ENCODE measurements at places on chromosomes 2 and 18.

DNA sequence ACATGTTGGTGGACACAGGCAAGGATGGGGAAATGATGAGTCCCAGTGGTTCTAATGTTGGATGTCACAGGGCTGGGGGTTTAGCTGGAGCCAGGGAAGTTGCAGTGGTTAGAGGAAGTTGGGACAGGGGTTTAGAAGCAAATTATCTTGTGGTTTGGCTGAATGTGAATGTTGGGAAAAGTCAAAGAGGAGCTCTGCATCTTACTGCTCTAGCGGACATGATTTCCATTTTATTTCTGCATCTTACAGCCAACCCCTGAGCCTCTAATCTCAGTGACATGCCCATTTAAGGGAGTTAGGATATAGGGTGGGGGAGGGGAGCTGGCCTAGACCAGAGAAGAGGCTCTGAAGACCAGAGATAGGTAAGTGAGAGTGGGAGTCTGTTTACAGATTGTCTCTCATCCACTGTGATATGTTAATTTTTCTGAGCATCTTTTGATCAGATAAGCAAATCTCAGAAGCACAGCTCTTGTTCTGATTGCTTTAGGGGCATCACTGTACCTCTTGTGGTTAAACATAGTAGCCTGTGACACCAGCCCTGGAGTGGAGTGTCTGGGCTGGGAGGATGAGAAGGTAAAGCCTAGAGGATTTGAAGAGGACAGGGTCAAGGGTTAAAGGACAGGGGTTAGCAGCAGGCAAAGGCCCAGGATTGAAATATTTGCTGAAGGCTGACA is 43.6 kb downstream of the SETBP1 start:
- no peak for DNase-seq

DNA sequence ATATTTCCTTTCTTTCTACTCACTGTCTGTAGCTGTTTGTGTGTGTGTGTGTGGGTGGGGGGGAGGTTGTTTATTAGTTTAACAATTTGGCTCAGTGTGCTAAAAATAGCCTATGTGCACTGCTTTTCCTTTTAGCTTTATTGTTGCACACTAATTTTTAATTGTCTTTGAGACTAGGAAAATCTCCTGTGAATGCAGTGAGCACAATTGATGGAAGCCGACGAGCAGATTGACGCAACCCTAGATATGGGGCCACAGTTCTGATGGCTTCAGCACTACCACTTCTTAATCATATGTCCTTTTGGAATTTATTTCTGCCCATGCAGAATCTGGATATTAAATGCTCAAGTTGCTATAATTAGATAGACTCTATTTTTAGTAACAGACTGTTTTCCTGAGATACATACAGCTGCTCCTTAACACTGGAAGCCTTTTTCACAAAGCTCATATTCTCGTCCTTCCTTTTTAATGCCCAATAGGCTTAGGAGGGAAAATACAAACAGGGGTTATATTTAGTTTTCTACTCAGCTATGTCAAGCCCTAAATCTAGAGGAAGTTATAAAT is 109.1 kb downstream of the IRS1 start:
- no peak for DNase-seq

DNA sequence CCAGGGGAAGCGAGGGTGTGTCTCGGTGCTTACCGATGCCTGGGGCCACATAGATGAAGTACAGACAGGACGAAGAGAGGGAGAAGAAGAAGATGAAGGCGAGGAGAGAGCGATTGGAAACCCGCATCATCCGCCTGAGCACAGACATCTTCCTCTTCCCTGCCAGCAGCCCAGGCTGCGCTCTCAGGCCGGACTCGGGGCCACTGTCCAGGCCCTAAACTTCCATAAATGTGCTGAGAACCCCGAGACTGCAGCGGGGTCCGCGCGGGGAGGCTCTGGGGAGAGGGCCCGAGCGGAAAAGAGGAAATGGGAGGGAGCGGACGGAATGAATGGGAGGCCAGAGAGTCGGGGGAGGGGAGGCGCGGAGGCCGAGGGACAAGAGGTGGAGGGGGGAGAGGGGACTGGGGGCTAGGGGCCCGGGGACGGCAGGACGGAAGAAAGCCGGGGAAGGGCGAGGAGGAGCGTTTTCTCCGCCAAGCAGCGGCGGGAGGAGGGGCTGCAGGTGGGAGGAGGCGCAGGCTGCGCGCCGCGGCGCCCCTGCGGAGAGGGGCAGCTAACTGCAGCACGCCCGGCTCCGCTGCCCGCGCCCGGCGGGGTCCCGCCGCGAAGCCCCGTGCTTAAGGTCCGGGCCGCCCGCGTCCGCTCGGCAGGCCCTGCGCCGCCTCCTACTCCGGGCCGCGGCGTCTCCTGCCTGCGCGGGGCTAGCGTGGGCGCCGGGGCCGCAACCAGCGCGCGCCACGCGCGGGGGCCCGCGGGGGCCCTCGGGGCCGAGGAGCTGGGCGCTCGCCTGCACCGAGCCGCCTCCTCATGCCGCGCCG is at the start of gene B4GALT6:
TSS of gene B4GALT6 (minus strand) at position 303 of the 818 bp plus-strand sequence. CDS start at position 148, 155 bp downstream.
- peak; percentile 43 for DNase-seq

GRCh38 chr2:63300835-63301234 is 250.2 kb downstream of the OTX1 start:
- DNase-seq = no peak

GRCh38 chr2:177598326-177599138 is 206.0 kb downstream of the AGPS start:
- DNase-seq = no peak

DNA sequence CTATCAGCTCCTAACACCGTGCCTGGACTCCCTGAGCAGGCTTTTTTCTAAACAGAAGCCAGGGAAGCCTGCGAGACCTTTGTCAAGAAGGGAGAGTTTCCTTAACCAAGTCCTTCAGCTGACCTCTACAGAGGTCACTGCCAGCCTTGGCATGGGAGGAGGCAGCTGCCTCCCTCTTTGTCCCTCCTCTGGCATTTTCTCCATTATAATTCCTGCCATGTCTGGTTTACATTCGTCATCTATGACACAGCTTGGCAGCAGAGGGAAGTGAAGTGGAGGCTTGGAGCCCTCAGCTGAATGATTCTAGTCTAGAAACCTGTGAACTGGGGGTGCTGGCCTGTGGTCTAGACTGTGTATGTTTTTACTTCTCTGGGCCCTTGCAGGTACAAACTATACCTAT is 22.5 kb downstream of the LIPG start:
- DNase-seq = no peak

DNA sequence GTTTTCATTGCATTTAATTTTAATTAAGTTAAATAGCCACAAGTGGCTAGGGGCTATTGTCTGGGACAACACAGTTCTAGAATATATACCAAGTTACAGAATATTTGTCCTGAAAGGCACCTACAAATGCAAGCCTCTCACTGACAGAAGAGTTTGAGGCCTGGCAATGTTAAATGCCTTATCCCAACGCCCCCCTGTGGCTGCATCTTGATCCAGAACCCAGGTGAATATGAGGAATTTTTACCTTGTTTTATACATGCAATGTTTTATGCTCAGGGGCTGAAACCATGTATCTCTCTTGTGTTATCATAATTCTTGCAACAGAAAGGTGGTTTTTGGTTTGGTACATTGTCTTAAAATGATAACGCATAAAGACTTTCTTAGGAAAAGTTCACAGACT is 71.8 kb upstream of the SEC11C start:
- DNase-seq = no peak

DNA sequence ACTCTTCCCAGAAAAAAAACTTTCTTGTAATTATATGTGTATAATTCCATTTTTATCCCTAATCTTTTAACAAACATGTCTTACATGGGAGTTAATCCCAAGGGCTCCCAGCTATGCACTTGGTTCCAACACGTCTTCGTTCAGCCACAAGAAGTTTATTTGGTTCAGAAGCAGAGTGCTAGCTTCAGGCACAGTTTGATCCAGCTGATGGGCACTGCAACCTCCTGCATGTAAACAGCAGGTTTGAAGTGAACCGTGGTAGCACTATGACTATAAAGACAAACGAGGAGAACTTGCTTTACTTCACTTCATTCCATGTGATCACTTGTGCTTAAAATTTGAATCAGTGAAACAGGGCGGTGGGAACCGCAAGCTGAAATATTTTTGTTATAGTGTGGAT is 7.0 kb upstream of the RNASEH1 start:
- no peak for DNase-seq

DNA sequence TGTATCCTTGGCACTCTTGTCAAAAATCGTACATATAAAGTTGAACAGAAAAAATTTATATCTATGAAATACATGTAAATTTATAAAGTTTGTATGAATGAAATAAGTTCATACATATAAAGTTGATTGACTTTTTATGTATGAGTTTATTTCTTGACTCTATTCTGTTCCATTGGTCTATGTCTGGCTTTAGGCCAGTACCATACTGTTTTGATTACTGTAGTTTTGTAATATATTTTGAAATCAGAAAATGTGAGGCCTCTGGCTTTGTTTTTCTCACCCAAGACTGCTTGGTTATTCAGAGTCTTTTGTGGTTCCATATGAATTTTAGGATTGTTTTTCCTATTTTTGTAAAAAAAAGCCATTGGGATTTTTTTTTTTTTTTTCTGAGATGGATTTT is 41.8 kb upstream of the SP9 start:
- DNase-seq = no peak

- no peak for DNase-seq
These were observed 33.8 kb downstream of the RNF144A start for GRCh38 chr2:6951046-6951445.

- peak; percentile 72 for DNase-seq
These were observed 10.2 kb downstream of the PROKR1 start for GRCh38 chr2:68653538-68653982.

DNA sequence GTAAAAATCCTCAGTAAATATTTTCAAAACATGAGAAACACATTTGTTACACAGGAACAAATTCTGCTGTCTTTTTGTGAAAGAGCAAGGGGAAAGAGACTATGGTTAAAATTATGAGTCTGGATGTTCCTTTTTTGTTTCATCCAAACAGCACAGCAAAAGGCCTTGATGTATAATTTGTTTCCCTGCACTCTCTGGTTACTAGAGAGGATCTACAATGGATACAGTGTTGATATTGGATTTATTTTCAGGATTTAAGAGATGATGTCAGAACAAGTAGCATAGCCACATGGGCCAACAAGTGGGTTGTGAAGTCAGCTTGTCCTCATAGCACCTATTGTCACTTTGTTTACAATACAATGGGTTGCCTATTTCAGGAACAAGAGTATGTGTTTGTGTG is 11.3 kb upstream of the ERBB4 start:
- no peak for DNase-seq

GRCh38 chr2:218344090-218344754 is 12.4 kb upstream of the CATIP start:
- no peak for DNase-seq

GRCh38 chr18:3279201-3280185 is 17.6 kb downstream of the MYL12B start:
- DNase-seq = no peak

GRCh38 chr2:5915881-5916310 is 223.7 kb downstream of the SOX11 start:
- DNase-seq = no peak

GRCh38 chr18:63074981-63075404 is 244.6 kb downstream of the BCL2 start:
- DNase-seq = peak; percentile 72

GRCh38 chr2:31986906-31987305 is 23.9 kb downstream of the MEMO1 start:
- no peak for DNase-seq

- no peak for DNase-seq
These were observed 54.7 kb downstream of the ASAP2 start for GRCh38 chr2:9261231-9261883.

GRCh38 chr2:199485732-199486335 is 28.1 kb upstream of the SATB2 start:
- peak; percentile 33 for DNase-seq

DNA sequence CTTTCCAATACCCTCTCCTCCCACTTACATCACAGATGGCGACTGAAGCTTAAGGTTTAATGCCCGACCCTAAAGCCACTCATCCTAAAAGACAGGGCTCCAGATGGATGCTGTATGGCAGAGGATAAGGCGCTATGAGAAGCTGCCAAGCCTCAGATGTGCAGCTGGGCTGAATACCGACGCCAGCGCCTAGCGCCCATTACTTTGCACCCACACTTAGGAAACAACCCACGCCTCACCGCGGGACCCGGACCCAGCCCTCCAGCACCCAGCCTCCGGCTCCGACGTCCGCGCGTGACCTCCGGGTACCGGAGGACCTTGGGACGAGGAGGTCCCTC is 335 bp downstream of the TRAK2 start:
- DNase-seq = no peak

DNA sequence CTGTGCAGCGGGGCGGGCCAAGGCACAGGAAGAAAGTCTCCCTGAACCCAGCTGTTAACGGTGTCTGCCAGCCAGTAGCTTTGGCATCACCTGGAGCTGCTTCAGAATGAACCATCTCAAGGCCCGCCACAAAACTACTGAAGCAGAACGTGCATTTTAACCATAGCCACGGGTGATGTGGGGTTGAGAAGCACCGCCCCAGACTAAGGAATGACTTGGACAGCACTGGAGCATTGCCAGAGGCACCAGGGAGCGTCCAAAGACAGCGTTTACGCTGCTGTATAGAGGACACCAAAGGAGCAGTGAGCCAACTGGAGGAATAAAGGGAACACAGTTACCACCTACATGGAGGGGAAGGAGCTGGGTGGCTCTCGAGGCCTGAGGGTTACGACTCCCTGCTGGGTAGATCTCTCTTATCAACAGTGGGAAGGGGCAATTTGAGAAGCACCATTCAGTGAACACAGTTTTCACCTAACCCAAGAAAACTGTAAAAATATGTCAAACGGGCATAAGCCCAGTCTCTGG is 28.4 kb upstream of the LONRF2 start:
- no peak for DNase-seq

DNA sequence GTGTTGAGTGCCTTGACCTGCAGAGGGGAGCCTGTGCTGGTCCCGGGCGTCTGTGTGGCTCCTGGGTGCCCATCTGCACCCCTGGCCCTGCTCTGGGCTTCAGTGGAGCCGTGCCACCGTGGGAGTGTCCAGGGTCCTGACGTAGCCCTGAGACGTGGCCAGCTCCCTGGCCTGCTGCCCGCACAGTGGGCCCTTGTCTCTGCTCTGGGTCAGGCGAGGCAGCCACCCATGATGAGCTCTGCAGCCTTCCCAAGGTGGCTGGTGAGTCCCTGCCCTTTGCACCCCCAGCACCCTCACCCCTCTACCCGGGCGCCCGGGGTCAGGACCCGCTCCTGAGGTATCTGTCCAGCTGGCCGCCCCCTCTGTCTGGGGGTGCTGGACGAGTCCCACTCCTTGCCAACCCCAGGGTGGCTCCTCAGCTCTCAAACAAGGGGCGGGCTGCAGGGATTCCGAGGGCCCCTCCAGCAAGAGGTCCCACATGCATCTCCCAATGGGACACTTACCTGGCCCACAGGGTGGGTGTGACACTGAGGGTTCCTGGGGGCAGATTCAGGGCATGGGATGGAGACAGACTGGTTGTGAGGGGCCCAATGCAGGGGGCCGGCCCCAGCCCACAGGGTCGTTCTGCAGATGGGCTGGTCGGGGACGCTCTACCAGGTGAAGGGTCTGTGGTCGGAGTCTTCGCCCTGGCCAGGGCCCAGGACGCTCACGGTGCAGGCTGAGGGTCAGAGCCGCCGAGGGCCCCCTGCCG is 2.4 kb downstream of the NEU4 start:
- DNase-seq = no peak

GRCh38 chr18:369224-370015 is 101.6 kb upstream of the THOC1 start:
- DNase-seq = no peak

All from activated naive CD8-positive, alpha-beta T cell treated with anti-CD3 and anti-CD28 coated beads for 36 hours (primary cell).